Hypothalamus (tissue), 51 donors: ENCODE measurements at places on chromosomes 7 and 10.

DNA sequence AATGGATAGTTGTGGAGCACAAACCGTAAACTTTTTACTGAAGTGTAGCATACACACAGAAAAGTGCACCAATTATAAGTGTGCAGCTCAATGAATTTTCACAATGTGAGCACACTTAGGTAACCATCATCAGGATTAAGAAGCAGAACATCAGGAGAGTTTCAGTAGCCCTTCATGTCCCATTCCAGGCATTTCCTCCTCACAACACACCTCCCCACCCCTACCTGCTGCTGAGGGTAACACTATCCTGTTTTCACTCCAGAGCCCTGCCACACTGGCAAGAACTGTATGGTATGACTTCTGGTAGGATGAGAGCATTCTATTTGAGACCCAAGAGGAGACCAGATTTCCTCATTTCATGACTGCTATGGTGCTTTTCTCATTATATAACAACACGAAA is 166.5 kb downstream of the PPP1R3A start:
- no peak for DNase-seq

DNA sequence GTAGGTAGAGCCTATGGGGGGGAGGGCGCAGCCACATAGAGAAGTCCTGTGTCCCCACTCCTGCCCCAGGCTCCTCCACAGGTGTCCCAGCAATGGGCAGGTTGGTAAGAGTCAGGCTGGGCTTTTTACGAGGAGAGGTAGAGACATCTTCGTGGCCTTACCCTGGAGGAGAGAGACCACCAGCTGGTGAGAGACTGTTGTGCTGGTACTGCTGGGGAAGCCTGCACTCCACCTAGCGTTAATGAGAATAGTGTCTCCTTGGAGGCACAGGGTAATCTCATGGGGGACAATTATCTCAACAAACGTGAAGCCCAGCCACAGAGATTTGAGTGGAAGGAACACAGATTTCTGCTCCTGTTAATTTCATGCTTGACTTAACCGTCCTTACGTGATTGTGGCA is 29.5 kb upstream of the RASGEF1A start:
- DNase-seq, result no peak

DNA sequence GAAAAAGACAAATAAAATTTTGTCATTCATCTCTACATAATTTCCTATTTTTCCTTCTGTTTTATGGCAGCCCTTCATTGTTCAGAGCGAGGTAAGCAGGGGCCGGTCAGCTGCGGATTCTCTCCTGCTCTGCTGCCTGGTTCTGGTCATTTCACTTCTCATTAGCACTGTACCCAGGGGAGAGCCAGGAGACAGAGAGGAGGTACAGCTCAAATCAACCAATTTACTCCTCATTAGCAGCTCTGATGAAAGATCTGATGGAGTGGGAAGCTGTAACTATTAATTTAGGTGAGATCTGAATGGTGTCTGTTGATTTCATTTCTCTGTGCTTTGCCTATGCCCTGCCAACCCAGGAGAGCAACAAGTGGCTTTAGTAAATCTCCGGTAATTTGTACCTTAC is 241.5 kb upstream of the PFKP start:
- no peak for DNase-seq

DNA sequence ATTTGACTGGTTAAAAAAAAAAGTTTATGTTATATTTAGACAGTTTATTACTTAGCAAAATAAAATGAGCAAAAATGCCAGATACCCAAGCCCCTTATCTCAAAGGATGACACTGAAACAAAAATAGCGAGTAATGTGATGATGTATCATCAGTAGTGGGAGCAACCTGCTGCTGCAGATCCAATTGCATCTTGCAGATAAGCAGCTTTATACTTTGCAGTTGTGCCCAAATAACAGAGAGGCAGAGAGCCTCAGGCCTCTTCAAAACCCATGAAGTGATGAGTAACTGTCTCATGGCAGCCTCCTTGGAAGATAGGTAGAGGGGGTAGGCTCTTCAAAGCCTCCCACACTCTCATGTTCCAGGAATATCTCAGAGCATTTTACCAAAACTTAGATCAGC is 468.2 kb upstream of the LRRTM3 start:
- no peak for DNase-seq

DNA sequence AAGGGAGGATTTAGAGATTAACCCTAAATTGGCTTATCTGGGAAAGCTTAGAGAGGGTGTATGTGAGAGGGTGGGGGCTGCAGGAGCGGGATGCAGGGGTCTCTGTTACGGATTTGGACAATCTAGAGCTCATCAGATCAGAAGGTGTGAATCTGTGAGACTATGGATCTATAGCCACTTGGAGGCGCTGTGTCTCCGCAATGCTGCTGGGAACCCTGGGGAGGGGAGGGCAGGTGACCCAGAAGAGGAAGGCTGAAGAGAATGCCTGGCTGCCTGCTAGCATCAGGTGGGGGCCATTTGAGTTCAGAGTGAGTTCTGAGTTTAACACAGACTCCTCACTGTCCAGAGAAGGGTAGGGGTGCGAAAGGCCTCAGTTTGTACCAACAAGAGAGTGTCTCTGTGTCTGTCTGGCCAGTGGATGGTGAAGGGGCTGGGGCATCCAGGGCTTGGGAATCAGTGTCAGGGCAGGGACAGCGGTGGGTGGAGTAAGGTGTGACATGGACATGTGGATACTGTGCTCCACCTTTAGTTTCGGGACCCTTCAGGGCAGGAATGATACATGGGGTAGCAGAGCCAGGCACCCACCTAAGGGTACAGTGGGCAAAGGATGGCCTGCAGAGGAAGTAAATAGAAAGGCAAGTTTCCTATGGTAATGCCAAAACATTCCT is 187.3 kb upstream of the PRSS58 start:
- no peak for DNase-seq
